ENCODE measurements at places on chromosomes 7 and 10. TPM values are rescaled to one million over a fixed set of nuclear protein-coding genes. Genes with fewer than 3 reads are reported as not detected.

The ERV3-1 gene
- total RNA-seq, result 14.8 TPM

The ADRB1 gene
- 0.29 TPM for total RNA-seq

The PNLIP gene
- not detected for total RNA-seq

The CDHR3 gene
- total RNA-seq, result 0.31 TPM

The LIPM gene
- total RNA-seq, result not detected

The RGR gene
- total RNA-seq, result not detected

The RBP3 gene
- not detected for total RNA-seq

The LEP gene
- total RNA-seq, result not detected

The ADAMTS14 gene
- total RNA-seq, result not detected

The MSMB gene
- not detected for total RNA-seq

The A1CF gene
- total RNA-seq, result not detected

The HILPDA gene
- total RNA-seq, result 26.2 TPM

The FAM25C gene
- total RNA-seq, result not detected

The FFAR4 gene
- total RNA-seq, result not detected

The IQCE gene
- 11.6 TPM for total RNA-seq

The DNA2 gene
- total RNA-seq, result 51.4 TPM

The ZNF680 gene
- 13.1 TPM for total RNA-seq

The ATRNL1 gene
- total RNA-seq, result not detected

The SLC18A3 gene
- not detected for total RNA-seq

The FBXO24 gene
- total RNA-seq, result 0.37 TPM

The ASZ1 gene
- not detected for total RNA-seq

The DYNC1I1 gene
- total RNA-seq, result not detected

The TMEM139 gene
- total RNA-seq, result 0.65 TPM

The TMEM26 gene
- total RNA-seq, result not detected

The PON3 gene
- not detected for total RNA-seq

The WEE2 gene
- not detected for total RNA-seq

The ACSL5 gene
- total RNA-seq, result 53.1 TPM

The SAP25 gene
- 29.8 TPM for total RNA-seq

The CCDC172 gene
- not detected for total RNA-seq

The RBP4 gene
- not detected for total RNA-seq

The GLI3 gene
- not detected for total RNA-seq

The AZGP1 gene
- not detected for total RNA-seq

The MYOZ1 gene
- not detected for total RNA-seq

The OR2A1 gene
- total RNA-seq, result not detected

The PARP12 gene
- total RNA-seq, result 98.3 TPM

The PNLIPRP1 gene
- not detected for total RNA-seq

The EPHB4 gene
- 1.9 TPM for total RNA-seq

The RNF32 gene
- 1.4 TPM for total RNA-seq

The WDFY4 gene
- 0.16 TPM for total RNA-seq

The KLLN gene
- total RNA-seq, result 0.94 TPM

The FAM24B gene
- total RNA-seq, result 9.3 TPM

The PTPRN2 gene
- total RNA-seq, result 7.0 TPM

The ACBD7 gene
- total RNA-seq, result 4.4 TPM

The SRI gene
- 117 TPM for total RNA-seq

The SFXN2 gene
- total RNA-seq, result 22.2 TPM

The TLX1 gene
- not detected for total RNA-seq

The ZNF722 gene
- not detected for total RNA-seq
